Stimulated activated CD4-positive, alpha-beta T cell treated with anti-CD3 and anti-CD28 coated beads, Interleukin-1b, Interleukin-23, amount 100 ng/mL, for 24 hours (primary cell): ENCODE measurements at places on chromosomes 3 and 15.

DNA sequence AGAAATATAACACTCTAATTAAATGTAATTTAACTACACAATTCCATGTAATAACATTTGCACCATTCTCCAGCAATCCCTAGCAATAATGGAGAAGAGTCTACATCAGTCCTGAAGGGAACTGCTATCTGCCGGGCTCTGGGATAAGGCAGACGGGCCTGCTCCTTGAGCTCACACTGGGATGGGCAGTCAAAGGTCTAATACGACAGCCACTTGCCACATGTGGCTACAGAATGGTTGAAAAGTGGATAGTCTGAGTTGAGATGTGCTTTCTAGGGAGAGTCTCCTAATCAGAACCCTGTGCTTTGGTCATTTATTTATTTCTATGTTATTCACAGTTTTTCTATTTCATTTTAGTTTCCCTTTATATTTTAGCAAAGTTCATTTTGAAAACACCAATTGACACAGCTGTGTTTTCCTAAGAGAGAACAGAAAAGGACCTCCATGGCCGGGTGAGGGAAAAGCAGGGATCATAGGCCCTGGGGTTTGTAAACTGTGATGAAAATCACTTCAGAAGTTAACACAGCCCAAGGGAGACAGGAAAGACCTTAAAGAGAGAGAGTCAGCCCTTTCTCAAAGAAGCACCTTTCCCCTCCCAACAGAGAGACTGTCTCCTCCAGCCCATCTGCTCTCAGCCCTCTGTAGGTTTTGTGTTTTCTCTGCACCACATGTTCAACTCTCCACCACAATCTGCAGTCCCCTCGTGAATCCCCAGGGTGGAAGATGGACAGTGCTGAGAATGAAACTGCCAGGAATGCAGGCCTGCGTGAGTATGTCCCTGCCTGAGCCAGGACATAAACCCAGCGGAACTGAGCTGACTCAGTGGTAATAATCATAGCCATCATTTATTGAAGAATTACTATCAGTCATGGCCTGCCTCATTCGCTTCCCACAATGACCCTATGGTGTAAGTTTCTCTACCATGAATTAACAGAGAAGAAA, 11.6 kb downstream of the FSIP1 start:
- no peak for DNase-seq

DNA sequence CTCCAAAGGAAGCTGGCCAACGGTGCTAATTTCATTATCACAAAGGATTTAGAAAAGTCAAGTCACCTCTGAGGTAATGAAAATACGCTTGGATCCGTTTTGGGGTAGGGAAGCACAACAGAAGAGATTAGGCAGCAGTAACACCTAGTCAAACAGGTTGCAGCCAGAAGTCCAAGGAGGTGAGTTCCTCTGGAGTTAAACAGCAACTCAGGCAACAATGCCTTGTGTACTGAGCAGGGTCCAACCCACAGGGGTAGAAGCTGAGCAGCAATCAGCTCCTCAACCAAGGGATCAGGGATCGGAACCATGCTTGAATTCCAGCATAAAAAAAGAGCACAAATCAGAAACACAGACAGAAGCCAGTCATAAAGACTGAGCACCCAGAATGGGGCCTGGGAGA, 88.1 kb upstream of the SPRED1 start:
- no peak for DNase-seq

GRCh38 chr3:196049653-196050052, 32.2 kb downstream of the TFRC start:
- no peak for DNase-seq

- DNase-seq = no peak
These were observed 8.4 kb downstream of the COLQ start for GRCh38 chr3:15513116-15513515.

DNA sequence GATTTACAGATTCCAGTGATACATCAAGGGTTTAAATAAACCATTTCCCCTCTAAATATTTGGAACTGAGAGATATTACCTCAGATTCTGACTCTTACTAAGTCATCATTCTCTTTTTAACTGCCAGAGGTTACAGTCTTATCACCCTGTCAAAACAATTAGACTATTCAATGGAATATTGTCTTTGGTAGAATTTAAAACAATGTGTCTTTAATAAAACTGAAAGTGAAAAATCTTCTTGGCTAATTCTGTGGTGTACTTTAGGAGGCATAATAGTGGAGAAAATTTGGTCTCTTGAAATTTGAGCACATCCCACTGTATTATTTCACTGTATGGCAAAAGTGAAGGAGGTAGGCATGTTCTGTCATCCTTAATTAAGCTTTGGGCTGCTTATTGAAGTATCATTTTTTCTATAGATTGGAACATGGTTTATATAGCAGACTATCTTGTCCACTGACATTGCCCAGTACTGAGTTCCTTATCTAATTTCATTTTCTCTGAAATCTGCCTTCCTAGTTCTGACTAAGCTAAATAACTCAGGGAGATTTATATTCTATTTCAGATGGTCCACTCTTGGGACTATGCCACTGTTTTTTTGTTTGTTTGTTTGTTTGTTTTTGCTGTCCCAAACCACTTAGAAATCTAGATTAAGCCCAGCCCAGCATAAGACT, 48.0 kb upstream of the UTS2B start:
- no peak for DNase-seq

DNA sequence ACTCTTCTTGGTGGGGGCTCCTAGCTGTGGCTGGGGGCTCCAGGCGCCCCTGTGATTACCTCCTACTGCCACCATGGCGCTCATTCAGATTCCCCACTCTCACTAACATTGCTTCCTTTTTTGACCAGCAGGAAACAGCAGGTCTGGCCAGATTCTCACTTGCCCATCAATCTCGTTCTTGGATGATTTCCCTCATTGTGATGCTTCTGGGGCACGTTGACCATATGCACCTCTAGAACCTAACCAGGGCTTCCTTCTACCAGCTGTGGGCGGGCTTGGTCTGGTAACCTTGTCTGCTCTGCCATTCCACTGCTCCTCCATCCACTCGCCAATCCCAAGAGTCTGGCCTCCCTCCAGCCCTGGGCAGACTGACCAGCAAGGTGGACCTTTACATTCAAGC, 35.9 kb upstream of the PTPN23 start:
- DNase-seq = no peak
